ENCODE measurements at places on chromosomes 11 and 22. TPM values are rescaled to one million over a fixed set of nuclear protein-coding genes. Genes with fewer than 3 reads are reported as not detected.

DNA sequence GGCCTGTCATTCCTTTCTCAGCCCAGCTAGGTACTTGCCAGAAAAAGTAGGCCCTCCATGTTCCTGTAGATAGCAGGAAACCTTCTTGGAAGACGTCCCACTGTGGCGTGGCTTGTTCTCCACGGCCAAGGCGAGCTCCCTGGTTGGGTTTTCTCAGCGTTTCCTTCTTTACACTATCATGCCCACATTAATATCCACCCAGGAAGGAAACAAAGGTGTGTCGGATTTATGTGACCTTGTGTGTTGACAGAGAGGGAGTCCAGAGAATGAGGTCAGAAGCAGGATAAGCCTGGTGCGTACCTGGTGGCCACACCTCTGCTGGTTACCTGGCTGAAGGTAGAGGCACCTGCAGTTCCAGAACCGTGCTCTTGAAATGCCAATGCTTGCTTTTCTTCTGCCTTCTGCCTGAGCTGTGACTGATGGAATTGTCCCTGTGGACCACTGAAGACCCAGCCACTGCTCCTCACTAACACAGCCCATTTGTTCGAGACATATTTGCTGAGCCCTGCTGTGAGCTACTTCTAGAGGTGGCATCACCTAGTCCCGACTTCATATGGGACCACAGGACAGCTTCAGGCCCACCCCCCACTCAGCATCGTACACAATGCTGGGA is 7.9 kb downstream of the ASPHD2 start:
- no peaks in the 10 kb centered on the region for H3K27me3 ChIP-seq
- peaks cover 34% of the 10 kb centered on the region for H3K36me3 ChIP-seq
- no peak for DNase-seq
- peaks cover 56% of the 10 kb centered on the region for H3K4me1 ChIP-seq

- peaks cover 20% of the 10 kb centered on the region for H3K4me1 ChIP-seq
These were observed 84.4 kb downstream of the KCNQ1 start for GRCh38 chr11:2529173-2529572.

Gene CHST1
- 0.35 TPM for total RNA-seq

DNA sequence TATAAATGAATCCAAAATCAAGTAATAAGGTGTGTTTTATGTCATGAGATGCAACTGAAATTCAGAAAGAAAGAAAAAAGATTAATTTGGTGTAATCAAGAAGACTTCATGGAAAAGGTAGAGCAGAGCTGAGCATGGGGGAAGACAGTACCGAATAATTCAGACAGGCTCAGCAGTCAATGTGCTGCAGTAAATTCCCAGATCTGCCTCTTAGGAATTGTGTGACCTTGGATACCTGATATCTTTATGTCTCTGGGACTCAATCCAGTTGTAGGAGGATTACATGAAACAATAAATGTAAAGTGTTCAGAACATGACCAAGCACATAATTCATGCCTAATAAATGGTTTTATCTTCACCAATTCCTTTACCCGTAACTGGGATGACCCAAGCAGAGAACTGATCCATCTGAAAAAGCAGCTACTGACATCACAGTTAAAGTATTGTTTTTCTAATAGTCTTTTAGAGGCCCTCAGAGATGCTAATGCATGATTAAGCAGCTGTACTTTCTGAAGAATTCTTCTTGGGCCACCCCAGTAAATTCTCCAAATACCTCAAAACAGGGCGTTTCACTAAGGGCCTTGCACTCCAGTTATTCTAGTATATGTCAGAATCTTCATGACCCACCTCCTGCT is 7.8 kb downstream of the MS4A12 start:
- peaks cover 68% of the 10 kb centered on the region for H3K27me3 ChIP-seq
- no peak for DNase-seq
- H3K27ac ChIP-seq, result no peak overlapping the region
- H3K4me3 ChIP-seq, result no peak overlapping the region

DNA sequence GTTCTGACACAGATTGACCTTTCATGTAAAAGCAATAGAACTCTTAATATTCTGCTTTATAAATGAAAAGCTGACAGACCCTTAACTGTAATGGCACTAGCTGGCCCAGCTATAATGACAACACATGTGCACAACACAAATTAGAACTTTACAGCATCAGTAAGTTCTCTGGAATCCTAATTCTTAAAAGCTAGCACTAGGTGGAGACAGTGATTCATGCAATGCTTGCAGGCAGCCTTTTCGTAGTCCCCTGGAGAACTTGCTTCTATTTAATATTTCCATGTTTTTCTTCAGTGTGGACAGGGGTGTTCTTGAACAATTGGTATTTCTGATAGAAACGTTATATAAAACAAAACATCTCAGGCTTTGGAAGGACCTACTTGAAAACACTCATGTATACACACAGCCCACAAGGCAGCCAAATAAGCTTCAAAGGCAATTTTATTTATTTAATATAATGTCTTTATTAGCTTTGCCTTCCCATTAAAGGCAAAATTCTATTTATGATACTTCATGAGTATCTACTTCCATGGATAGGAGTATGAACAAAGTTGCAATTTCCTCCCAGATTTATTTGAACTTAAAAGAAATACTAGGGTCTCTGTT is 374.3 kb upstream of the MPPED2 start:
- H3K4me3 ChIP-seq, result no peak overlapping the region
- H3K27ac ChIP-seq, result no peak overlapping the region
- DNase-seq, result no peak
- no peaks in the 10 kb centered on the region for H3K27me3 ChIP-seq

DNA sequence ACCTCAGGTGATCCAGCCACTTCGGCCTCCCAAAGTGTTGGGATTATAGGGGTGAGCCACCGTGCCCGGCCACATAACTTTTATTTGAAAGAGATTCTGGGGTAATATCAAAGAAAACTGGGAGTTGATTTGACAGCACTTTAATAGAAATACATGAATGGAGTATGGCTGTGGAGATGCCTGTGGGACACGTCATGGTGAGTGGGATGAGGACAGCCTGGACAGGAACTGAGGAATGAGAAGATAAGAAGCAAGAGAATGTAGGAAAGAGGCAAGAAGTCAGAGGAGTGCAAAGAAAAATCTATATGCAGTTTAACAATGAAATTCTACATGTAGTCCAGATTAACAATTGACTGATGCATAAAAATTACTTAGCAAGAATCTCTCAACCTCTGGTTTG is 31.0 kb downstream of the SLC22A6 start:
- peaks cover 25% of the 10 kb centered on the region for H3K27me3 ChIP-seq
- H3K4me3 ChIP-seq, result no peak overlapping the region
- H3K4me1 ChIP-seq, result no peaks in the 10 kb centered on the region
- no peak overlapping the region for H3K27ac ChIP-seq

DNA sequence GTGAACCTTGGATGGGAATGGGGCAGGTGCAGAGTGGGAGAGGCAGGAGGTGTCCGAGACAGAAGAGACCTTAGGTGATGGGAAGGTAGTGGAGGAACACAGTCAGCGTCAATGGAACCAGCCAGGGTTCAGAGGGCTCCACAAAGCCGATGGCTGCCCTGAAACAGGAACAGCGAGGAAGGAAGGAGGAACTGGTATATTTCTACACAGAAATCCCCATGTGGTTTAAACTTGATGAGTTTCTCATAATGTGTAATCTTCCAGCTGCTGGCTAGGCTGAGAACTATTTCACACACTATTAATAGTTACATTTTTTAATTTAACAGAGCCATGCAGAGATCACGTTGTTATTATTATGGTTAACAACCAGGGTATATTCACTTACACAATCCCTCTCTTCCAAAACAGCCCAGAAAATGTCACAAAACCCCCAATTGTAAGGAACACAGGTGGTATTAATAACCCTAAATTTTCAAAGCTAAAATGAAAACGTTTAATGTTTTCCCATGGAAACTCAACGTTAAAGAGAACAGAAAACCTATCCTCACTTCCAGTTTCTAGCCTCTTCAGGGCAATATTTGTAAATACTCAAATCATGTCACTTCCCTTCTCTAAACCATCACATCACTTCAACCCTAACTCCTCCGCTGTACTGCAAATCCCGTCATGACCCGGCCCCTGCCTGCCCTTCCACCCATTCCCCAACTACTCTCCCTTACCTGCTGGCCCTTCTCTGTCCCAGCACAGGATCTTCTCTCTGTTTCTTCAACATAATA is 74.5 kb upstream of the ARFGAP3 start:
- H3K4me1 ChIP-seq, result peaks cover 39% of the 10 kb centered on the region
- H3K27me3 ChIP-seq, result no peaks in the 10 kb centered on the region
- H3K4me3 ChIP-seq, result no peak overlapping the region
- H3K27ac ChIP-seq, result no peak overlapping the region
- DNase-seq, result no peak

GRCh38 chr11:20119315-20119714 is 41.0 kb downstream of the DBX1 start:
- DNase-seq, result no peak
- no peaks in the 10 kb centered on the region for H3K36me3 ChIP-seq
- H3K27me3 ChIP-seq, result peaks cover 22% of the 10 kb centered on the region
- no peaks in the 10 kb centered on the region for H3K4me1 ChIP-seq
- H3K4me3 ChIP-seq, result no peak overlapping the region

DNA sequence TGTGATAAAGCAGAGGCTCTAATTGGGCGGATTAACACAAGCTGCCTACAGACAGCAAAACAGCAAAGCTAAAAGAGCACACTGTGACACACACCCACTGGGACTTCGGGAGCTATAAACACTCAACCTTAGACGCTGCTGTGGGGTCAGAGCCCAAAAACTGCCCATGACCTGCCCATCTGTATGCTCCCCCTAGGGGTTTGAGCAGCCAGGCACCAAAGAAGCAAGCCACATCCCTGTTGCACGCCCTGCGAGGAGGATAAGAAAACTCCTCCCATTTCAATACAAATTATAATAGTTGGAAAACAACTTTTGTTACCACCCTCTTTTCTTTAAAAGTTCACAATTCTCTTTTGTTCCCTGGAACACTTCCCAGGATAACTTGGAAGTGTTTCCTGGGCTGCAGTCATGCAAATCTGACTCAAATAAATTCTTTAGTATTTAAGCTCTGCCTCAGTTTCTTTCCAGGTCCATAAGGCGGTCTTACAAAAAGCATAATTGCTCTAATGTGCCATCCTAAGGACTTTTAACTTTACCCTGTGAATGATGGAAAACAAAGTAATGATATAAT is 86.4 kb downstream of the DLG2 start:
- H3K4me1 ChIP-seq, result no peaks in the 10 kb centered on the region
- no peak overlapping the region for H3K4me3 ChIP-seq
- no peak overlapping the region for H3K27ac ChIP-seq

DNA sequence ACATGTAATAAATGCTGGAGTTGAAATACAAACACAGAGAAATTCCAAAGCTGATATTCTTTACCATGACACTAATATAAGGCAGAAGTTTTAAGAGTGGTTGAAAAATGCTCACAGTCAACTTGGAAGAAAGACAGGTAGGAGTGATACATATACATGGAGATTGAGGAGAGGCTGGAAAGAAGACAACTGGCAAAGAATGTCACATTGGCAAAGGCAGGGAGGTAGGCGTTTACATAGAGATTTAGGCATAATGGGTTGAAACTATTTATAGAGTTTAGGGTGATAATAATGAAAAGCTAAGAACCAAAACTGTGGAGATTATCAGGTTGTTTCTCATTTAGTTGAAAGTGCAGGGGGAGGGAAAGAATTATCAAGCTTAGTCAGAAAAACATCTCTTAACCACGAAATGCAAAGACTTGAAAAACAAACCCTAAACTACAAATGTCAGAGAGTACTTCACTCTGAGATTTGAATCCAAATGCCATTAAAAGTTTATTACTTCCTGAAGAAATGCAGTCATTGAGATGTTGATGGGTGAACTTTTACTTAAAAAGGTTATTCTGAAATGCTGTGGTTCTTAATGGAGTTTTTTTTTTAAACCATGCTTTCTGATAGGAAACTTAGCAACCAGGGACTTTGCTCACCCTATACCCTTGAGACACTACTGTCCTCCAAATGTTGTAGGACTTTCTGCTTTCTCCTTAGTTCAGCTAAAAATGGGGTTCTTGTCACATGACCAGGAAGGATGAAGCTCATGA is 138.4 kb upstream of the CCDC90B start:
- no peak overlapping the region for H3K27ac ChIP-seq
- H3K4me3 ChIP-seq, result no peak overlapping the region
- H3K4me1 ChIP-seq, result no peaks in the 10 kb centered on the region
- H3K27me3 ChIP-seq, result no peaks in the 10 kb centered on the region
- no peaks in the 10 kb centered on the region for H3K36me3 ChIP-seq

GRCh38 chr11:3927129-3927796 is 71.8 kb downstream of the STIM1 start:
- H3K36me3 ChIP-seq, result peaks cover 9% of the 10 kb centered on the region
- H3K27ac ChIP-seq, result no peak overlapping the region
- H3K4me3 ChIP-seq, result no peak overlapping the region
- no peaks in the 10 kb centered on the region for H3K27me3 ChIP-seq

DNA sequence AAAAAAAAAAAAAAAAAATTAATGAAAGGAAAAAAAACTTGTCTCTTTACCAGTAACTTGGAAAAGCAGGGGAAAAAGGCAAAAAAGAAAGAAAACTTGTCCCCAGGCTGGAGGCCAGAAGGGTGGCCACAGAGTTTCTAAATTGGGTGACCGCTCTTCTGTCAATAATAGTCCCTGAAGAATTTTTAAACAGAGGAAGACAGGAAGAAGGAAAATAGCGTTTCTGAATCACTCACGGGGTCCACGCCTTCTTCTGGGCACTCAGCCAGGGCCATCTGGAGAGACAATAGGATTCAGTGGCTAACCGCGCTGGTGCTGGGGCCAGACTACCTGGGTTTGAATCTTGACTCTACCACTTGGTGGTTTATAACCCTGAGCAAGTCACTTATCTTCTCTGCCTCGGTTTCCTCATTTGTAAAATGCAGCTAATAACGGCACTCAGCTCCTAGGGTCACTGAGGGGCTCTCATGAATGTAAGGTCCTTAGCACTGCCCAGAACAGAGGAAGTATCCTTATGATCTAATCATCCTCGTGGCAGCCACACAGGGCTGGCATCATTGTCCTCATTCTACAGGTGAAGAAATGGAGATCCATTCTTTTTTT is 7.0 kb downstream of the C11orf86 start:
- no peak for DNase-seq
- H3K4me1 ChIP-seq, result peaks cover 5% of the 10 kb centered on the region
- no peak overlapping the region for H3K27ac ChIP-seq
- H3K36me3 ChIP-seq, result no peaks in the 10 kb centered on the region
- no peak overlapping the region for H3K4me3 ChIP-seq

Data from activated CD8-positive, alpha-beta memory T cell treated with anti-CD3 and anti-CD28 coated beads, Interleukin-2, amount 10 ng/mL, durations not matched to agents 7 days and 5 days (primary cell).